ENCODE measurements at places on chromosomes 4 and X. TPM values are rescaled to one million over a fixed set of nuclear protein-coding genes. Genes with fewer than 3 reads are reported as not detected.

NDST3 gene
- not detected for total RNA-seq

COL25A1 gene
- total RNA-seq = not detected

USP27X gene
- total RNA-seq = 1.0 TPM

TIMP1 gene
- total RNA-seq = 4.3 TPM

DUSP21 gene
- total RNA-seq = not detected

CPE gene
- not detected for total RNA-seq

MAGEB16 gene
- not detected for total RNA-seq

TMEM150C gene
- not detected for total RNA-seq

SMIM10 gene
- total RNA-seq = 1.7 TPM

GAGE1 gene
- total RNA-seq = not detected

MORF4L2 gene
- 234 TPM for total RNA-seq

CABS1 gene
- not detected for total RNA-seq

TCEAL6 gene
- total RNA-seq = not detected

CDS1 gene
- total RNA-seq = 0.07 TPM

CXCL1 gene
- total RNA-seq = not detected

HSFX4 gene
- total RNA-seq = not detected

Measured in activated CD8-positive, alpha-beta T cell treated with anti-CD3 and anti-CD28 coated beads for 36 hours (primary cell).